ENCODE measurements at places on chromosomes 3 and 15.

GRCh38 chr15:99151156-99151555 is 46.3 kb downstream of the SYNM start:
- DNase-seq: no peak

DNA sequence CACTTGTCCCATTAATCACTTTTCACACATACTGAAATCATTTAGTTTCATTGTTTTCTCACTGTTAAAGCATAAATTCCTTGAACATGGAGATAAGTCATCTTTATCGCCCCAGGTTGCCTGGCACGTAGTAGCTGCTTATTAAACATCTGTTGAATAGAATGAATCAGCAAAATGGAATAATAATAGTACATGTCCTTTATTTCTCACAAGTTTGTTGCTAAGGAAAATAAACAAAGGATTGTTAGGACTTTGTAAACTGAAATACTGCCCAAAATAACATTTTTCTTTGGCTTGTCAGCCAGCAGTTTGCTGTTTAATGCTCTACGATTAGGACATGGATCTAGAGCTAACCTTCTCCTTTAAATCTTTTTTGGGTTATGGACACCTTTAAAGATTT is 17.9 kb downstream of the SLC35A5 start:
- DNase-seq: no peak

- no peak for DNase-seq
Measured at GRCh38 chr3:20930034-20930433, 744.0 kb upstream of the SGO1 start.

DNA sequence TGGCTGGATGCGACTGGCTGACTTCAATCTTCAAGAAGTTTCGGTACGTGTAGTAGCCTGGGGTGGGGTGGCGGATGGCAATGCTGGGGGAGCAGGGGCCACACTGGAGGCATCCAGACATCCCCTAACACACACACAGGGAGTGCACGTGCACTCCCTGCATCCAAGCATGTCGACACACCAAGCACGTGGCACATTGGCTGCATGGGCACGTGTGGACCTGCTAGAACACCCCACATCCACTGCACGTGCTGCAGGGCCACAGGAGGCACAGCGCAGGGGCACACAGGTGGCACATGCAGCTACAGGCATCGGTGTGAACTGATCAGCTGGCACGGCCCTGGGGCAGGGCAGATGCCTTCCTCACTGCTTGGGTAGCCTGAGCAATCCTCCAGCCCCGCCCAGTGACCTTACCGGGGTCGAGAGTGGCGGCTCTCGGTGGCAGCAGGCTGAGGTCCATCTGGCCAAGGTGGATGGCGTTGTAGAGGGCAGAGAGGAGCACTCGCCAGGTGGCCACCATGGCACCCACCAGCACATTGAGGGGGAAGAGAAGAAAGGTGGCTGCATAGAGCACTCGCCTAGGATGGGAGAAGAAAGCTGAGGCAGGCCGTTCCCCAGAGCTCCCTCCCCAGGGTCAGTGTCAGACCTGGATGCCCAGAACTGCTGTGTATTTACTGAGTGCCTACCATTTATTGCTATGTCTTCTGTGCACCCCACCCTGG is 7.5 kb downstream of the ISLR start:
- no peak for DNase-seq

DNA sequence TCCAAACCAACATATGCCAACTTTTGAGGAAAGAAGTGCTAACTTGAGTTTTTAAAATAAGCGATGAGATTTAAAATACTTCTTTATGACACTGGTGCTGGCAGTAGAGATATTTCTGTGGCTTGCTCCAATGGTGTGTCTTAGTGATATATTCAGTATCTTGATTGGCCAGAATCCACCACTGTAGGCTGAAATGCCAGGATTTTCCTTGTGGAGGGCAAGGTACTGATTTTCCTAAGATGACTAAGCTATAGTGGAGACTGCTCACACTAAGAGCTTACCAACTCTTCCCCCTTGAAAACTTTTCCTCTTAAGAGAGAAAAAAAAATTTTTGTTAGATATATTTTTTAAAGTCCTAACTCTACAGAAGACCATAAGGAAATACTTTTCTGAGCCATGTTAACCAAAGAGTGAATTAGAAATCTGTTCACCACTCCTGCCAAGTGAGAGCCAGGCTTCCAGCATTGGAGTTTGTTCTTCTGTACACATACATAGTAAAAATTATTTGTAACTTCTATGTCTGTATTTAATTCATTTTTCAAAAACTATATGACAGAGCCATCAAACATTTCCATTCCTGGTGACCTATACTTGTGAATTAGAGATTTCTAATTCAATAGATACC is 109.1 kb downstream of the PPP2R3A start:
- no peak for DNase-seq

Measured in stimulated activated CD4-positive, alpha-beta T cell treated with anti-CD3 and anti-CD28 coated beads, Interleukin-1b, Interleukin-23, amount 100 ng/mL, for 1 hour (primary cell).